ENCODE measurements at places on chromosomes 11 and 22.

DNA sequence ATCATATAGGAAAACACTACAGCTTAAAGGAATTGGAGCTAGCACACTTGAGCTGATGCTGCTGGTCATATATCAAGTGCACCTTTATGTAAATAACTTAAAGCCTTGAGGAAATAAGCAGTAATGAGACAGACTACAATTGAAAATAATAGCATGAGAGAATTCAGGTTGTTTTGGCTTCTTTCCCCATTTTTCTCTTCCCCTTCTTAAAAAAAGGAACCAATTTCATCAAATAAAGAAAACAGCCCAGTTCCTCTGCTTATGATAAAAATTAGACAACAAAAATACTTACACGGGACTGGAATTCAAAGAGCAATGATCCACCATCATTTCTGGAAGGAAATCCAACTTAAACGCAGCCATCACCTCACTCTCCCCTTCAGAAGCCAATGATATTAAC is 50.2 kb upstream of the RAPSN start:
- DNase-seq = no peak

DNA sequence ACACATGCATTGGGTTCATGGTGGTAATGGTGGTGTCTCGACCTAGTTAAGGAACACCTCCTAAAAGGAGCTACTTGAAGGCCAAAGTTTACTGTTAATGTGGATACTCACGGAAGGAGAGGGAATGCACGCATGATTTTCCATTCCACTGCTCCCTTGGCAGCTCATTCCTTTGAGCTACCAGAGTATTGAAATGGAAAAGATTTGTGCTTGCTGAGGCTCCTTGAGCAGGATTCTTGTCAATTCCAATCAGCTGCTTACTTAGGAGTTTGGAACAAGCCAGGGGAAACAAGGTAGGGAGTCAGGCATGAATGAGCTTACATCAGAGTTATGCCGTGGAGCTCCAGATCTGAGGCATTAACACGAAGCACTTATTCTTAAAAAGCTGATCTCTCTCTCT is 108.8 kb downstream of the GRIA4 start:
- DNase-seq = no peak

DNA sequence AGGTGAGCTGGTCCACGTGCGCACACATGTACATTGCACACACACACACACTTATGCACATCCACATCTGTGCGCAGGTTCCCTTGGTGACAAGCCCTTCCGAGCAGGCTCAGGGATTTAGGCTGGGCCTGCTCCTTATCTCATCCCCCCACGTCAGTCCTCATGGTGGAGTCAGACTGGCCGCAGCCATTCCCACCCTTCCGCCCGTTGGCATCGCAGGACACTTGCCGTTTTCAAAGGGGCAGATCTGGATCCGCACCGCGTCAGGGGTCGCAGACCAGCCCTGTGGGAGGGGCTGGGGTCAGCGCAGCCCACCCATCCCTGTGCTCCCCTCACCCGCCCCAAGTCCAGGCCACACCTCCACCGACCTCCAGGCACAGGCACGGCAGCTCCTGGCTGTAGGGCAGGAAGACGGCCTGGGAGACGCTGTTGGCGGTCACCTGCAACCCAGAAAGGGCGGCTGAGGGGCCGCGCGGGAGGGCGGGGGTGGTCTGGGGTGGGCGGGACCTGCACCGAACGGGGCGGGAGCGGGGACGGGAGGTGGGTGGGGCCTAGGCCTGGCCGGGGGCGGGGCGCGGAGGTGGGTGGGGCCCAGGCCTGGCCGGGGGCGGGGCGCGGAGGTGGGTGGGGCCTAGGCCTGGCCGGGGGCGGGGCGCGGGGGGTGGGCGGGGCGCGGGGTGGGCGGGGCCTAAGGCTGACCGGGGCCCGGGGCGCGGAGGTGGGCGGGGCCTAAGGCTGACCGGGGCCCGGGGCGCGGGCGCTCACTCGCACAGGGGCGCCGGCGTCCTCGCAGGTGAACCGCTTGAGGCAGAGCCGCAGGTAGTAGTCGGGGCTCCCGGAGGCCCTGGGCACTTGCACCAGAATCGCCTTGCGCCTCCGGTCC is 13.3 kb downstream of the IL17REL start:
- DNase-seq = peak; percentile 1

DNA sequence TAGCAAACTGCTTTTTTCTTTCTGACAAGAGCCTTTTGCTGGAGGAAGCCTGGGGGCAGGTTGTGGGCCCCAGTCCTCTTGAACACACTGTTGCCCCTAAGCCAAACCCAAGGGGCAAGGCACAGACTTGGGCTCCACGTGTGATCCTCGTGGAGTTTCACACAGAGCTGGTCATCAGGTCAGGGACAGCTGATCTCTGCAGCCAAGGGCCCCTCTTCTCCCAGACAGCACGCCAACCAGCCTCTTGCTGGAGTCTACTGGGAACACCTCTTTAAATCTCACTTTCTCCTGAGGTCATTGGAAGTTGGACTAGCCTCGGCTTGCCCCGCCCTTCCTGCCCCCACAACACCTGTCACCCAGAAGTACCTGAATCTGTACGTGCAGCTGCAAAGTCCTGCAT is 39.8 kb downstream of the C11orf58 start:
- no peak for DNase-seq

DNA sequence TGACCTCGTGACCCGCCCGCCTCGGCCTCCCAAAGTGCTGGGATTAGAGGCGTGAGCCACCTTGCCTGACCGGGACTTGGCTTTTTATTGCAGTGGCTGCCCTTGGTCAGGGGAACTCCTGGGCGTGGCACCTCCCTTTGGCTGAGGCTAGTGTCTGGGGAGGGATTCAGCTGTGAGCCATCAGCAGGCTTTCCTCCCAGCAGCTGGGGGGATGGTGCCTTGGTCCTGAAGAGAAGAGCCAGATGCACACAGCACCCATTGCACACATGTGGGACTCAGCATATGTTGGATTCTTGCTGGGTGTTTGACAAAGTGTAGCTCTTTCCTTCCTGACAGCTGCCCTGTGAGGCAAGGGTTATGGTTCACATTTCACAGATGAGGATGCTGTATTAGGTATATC is 8.4 kb downstream of the CYTH4 start:
- DNase-seq = no peak

- DNase-seq = no peak
Observed at GRCh38 chr11:44709966-44710365, 16.8 kb upstream of the TSPAN18 start.

DNA sequence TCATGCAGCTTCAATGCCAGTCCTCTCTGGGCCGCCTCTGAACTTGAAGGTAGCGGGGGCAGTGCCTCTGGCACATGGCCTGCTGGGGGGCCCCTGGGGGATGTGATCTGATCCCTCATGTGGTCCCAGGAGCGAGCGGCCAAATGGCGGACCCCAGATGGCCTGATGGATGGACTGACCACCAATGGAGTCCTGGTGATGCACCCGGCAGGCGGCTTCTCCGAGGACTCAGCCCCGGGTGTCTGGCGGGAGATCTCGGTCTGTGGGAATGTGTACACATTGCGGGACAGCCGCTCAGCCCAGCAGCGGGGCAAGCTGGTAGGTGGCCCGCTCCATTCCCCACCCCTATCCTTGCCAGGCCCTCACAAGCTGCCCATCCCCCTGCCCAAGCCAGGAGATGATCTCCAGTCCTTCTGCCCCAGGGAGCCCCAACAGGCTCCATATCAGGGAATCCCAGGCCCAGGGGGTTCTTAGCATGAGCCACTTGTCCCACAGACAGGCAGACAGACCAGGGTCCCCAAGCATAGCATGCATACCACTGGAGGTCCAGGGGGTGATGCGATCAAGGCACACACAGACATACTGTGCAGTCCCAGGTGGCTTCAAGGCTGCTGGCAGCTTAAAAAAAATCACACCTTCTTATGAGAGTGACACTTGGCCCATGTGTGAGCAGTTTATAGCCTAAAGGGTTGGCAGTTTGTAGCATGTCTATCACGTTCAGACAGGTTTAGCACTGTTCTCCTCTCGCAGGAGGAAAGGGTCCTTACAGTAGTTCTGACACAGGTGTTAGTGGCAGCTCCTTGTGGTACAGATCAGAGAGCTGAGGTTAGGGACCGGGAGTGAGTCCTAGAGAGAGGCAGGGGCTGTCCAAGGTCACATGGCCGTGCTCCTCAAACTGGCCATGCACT is 6.4 kb upstream of the DPP3 start:
- DNase-seq = no peak

- no peak for DNase-seq
Observed at GRCh38 chr11:107259811-107260221, 197.8 kb downstream of the CWF19L2 start.

GRCh38 chr22:46806794-46807193 is 44.3 kb downstream of the TBC1D22A start:
- no peak for DNase-seq

DNA sequence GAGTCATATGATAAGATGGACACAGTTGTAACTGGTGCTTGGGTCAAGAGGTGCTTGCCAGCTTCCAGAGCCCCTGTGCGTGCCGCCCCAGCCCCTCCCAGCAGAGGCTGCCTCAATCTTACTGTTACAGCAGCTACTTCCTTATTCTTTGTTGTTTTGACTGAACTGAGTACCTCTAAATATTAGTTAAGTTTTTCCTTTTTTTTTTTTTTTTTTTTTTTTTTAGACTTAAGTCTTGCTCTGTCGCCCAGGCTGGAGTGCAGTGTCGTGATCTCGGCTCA is 8.8 kb downstream of the ZBED4 start:
- DNase-seq = no peak

DNA sequence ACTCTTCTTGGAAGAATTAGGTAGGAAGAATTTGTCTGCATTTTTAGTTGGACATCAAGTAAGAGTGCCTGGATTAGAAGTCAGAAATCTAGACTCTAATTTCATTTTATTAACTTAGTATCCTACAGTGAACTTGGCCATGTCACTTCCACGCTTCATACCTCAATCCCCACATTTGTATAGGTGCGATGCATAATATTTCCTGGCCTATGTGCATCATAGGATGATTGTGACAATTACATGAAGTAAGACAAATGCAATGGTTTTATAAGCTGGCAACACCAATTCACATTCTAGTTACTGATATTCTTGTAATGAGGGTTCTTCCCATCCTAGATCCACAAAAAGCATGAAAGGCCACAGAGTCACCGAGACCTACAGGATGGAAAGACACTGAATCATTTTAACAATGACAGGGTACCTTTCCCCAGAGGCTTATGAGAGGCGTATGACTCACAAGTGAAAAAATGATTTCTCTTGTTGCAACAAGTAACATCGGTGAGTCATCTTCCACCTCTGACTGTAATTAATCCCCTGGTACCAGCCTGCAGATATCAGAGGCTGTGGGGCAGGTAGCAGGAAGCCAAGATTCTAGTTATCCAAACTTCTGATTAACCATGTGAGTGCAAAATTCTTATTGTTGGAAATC is 56.0 kb upstream of the OR5AK2 start:
- no peak for DNase-seq

- DNase-seq = no peak
Observed at GRCh38 chr11:78460471-78460870, 42.9 kb upstream of the GAB2 start.

- DNase-seq = no peak
Observed at GRCh38 chr22:28925916-28926315, 42.5 kb downstream of the ZNRF3 start.

- DNase-seq = no peak
Observed at GRCh38 chr11:77525455-77526091, 51.7 kb upstream of the PAK1 start.

GRCh38 chr11:119356349-119357031 is 10.0 kb upstream of the MFRP start:
- no peak for DNase-seq

DNA sequence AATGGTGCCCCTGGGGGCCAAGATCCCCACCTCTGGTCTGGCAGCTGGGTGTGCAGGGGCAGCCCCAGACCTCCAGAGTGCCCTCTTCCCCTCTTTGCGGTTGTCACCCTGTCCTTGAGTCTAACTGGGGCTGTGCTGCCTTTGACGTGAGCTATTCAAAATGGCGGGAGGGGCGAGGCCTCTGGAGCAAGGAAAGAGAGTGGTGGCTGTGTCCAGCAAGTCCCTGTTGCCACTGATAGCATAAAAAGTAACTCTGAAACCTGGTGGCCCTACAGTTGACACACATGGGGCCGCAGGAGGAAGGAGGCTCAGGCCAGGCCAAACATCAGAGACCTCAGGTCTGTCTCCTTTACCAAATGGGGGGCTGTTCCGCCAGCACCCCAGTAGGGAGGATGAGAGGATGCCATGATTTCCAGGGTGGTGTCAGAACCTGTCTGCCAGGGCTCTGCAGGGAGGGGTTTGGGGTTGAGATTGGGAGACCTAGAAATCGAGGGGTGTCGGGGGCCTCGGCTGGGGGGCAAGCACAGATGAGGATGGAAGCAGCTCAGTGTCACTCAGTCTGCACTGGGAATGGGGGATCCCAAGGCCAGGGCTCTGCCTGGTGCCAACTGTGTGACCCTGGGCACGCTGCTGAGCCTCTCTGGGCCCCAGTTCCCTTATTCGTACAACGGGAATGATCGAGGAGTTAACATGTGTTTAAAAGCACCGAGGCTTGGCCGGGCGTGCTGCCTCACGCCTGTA is 49.2 kb upstream of the KCNQ1OT1 start:
- no peak for DNase-seq

DNA sequence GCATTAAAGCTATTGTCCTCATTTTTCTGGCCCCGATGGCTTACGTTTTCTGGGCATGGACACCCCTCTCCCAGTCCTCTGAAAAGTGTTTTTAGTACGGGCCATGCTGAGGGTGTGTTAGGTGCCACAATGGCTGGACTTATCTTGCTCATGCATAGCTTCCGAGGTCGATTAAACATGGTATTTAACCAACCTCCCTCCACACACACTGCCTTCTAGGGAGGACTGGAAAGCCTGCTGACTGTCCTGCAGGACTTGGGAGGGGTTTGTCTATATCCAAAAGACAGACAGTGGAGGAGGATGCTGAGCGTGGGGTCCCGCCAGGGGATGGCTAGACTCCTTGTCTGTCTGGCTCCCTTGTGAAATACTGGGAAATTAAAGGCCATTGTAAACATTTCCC is 95.3 kb downstream of the FBXO7 start:
- DNase-seq = no peak

- no peak for DNase-seq
Observed at GRCh38 chr11:116343270-116343669, 429.5 kb downstream of the BUD13 start.

GRCh38 chr11:7583248-7583647 is 69.4 kb downstream of the PPFIBP2 start:
- DNase-seq = no peak

GRCh38 chr11:93002380-93002779 is 32.9 kb downstream of the MTNR1B start:
- no peak for DNase-seq

GRCh38 chr22:46418827-46419226 is 83.3 kb downstream of the TRMU start:
- DNase-seq = no peak

- DNase-seq = no peak
Observed at GRCh38 chr11:98766903-98767302, 253.8 kb upstream of the CNTN5 start.

DNA sequence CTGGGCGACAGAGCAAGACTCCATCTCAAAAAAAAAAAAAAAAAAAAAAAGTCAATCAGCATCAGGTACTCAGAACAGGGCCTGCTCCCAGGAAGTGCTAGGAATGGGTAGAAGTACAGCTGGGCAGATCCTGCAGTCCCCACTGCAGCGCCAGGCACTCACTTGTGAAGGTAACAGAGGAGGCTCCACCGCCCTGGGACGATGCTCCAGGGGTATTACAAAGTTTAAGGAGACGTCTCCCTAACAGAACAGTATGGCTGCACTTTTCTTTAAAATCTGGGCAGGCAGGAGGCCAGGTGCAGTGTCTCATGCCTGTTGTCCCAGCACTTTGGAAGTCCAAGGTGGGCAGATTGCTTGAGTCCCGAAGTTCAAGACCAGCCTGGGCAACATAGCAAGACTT is 1449.0 kb downstream of the BRD1 start:
- no peak for DNase-seq

GRCh38 chr11:114228435-114229411 is 67.5 kb upstream of the NNMT start:
- DNase-seq = no peak

GRCh38 chr11:94201004-94201465 is 72.4 kb downstream of the PANX1 start:
- DNase-seq = no peak

All from thoracic aorta (tissue), 2 donors.